ENCODE measurements at places on chromosomes 3 and 15.
A peak's percentile ranks its signal among the peaks of the same experiment; 100 is the strongest.

DNA sequence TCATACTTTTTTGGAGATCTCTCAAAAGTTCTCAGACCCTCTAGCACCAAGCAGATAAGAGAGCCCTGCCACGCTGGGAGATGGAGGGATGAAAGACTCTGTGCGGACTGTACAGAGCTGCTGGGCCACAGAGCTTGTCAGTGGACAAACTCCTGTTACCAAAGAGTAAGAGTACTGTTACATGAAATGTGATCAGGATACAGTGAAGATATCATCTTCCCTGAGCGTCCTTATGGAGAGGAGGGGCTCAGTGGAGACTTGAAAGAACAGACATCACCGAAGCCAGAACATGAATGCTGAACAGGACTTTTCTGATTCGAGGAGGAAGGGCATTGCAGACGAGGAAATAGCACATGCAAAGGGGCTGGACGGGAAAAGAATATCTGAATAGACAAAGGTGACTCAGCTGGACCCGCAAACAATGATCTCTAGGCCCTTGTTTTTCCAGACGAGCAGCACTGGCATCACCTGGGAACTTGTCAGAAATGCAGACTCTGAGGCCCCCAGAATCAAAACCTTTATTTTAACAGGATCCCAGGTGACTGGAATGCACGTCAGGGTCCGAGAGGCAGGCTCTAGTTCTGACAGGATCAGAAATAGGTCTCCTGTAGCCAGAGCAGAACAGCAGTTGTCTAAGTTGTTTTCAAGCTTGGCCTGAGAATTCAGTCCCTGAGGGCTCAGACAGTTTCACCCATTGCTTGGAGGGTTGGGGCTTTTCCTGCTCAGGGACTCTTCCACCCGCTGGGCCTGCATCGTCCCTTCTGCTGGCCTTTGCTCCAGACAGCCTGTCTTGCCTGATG, 277.9 kb downstream of the RPLP1 start:
- no peak for DNase-seq

GRCh38 chr15:32903591-32904290, 185.9 kb downstream of the GREM1 start:
- no peak for DNase-seq

DNA sequence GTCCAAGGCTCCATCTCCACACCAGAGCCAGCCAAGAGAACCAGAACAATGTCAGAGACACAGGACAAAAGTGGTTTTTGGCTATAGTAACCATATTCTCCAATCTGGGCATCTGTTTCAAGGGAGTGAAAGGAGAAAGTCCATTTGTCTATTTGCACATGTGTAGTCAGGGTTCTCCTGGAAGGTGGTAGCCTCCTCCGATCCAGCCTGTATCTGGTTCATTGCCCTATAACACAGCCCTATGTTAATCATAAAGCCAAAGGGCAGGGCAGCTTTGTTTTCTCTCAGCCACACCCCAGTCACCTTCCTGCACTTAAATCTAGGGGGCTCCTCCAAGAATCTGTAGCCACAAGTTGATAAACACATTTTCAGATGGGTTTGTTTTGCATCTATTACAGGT, 128.1 kb upstream of the ADPGK start:
- DNase-seq = no peak

- no peak for DNase-seq
Measured at GRCh38 chr15:55894399-55894965, 98.9 kb downstream of the NEDD4 start.

DNA sequence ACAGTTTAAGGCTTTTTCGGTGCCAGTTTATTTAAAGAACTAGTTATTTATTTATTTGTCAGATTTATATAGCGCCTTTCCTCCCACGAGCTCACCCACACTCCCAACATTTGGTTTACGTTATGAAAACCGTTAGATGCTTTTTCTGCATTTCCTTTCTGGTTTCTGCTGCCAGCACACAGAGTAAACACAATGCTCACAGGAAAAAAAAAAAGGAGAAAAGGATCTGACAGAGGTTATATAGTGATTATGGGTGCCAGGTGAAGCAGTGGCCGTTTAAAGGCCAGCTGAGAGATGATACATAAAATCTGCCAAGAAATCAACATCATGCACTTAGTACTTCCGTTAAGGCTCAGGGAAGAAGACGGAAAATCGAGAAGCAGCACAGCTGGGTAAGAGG, 37.9 kb downstream of the ETV5 start:
- DNase-seq = no peak

DNA sequence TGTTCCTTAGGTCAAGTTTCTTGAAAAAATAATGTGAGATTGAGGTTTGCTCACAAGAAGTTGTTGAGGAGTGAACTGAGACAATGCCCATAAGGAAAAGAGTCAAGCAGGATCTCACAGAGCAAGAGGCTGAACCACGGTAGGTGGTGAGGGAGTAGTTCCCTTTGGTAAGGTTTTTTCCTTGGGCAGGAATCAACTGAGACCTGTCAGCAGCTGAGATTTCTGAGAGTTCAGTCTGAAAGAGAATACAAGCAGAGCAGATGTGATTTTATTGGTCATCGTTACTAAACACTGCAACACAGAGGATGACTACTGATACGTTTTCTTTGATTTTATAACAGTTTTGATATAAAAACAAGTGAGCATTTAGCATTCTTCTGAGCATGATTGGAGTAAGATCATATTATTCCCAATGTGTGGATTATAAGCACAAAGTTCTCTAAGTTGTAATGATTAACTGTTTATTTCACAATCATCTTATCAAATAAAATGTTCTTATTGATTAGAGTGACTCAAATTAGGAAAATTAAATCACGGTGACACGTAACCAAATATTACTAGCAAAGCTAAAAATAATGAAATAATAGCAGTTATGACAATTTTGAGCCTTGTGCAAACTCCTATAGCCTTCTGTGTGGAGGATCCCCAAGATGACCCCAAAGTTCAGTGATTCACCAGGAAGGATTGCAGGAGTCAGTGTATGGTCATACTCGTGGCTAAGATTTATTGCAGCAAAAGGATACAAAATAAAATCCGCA, 346.2 kb upstream of the ZNF717 start:
- no peak for DNase-seq

DNA sequence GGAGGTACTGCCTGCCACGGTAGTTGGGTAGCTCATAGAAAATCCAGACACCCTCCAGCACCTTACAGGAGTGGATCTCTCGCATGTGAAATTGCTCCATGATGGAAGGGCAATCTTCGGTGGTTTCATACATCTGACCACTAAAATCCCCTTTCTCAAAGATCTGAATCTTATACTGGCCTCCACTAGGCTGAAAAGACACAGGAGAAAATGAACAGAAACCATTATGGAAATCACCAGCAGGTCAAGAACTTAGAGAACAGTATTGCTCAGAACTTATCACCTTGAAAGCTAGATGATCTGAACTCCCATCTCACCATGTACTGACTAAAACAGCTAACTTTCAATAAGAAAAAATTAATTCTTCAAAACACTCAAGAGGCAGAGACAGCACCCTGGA, 5.4 kb downstream of the CRYGS start:
- no peak for DNase-seq

- no peak for DNase-seq
Measured at GRCh38 chr3:177089110-177089509, 108.2 kb downstream of the TBL1XR1 start.

DNA sequence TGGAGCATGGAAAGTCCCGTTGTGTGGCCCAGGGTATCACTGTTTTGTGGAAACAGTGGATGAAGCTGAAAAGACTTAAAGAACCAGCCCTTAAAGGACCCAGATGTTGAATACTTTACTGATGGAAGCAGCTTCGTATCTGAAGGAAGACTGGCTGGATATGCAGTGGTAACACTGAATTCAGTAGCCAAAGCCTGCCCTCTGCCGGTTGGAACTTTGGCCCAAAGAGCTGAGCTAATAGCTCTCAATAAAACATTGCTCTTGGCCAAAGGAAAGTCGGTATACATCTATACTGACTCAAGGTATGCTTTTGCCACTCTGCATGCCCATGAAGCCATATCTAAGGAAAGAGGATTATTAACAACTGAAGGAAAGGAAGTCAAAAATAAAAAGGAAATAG, 885.4 kb downstream of the PDCD6IP start:
- DNase-seq = peak; percentile 62

DNA sequence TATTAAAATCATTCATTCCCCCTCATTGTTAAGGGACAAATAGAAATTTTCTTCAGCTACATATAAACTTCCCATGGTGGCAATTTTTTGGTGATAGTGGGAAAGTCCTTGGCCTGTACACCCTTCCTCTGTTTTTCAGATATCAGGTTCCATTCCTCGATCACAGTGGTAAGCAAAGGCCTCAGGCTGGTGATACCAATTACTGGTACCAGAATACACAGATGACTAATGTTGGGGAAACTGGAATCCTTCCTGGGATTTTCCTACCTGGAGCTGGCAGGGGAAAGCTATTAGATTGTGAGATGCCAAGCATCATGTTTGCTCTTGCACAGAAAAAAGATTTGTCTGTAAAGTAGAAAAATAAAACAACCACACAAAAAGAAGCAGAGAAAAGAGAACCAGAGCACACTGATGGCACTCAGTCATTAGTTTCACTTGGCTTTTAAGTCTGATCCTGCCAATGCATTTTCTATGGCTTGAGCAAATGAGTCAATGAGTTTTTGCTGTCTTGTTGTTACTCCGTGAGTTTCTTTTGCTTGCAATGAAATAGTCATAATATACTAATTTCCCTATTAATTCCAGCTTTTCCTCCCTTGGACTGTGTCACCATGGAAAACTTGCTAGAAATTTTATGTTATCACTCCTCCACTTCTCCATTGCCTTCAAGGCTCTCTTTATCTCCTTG, 795.0 kb downstream of the ROBO1 start:
- no peak for DNase-seq

- DNase-seq = no peak
Measured at GRCh38 chr15:88905576-88905975, 7.6 kb downstream of the MFGE8 start.
